ENCODE measurements at places on chromosomes 5 and 9.

- no peak for DNase-seq
These were observed 2.7 kb downstream of the LARP1 start for GRCh38 chr5:154757814-154758406.

DNA sequence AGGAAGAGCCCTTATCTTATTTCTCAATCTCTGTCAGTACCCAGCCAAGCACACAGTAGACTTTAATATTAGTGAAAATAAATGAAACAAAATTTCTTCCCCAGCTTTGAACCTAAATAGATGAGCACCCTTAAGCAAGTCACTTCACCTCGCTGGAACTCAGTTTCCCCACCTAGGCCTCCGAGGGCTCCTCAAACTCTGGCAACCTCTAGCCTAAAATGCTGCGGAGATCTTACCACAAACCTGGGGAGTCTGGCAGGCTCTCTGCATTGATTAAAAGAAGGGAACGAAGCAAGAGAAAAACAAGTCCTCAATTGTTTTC is 326 bp downstream of the RIGI start:
- no peak for DNase-seq

- DNase-seq: no peak
These were observed 12.8 kb downstream of the SNAPC4 start for GRCh38 chr9:136387217-136387616.

GRCh38 chr5:74311961-74312360 is 328.6 kb downstream of the ENC1 start:
- no peak for DNase-seq

DNA sequence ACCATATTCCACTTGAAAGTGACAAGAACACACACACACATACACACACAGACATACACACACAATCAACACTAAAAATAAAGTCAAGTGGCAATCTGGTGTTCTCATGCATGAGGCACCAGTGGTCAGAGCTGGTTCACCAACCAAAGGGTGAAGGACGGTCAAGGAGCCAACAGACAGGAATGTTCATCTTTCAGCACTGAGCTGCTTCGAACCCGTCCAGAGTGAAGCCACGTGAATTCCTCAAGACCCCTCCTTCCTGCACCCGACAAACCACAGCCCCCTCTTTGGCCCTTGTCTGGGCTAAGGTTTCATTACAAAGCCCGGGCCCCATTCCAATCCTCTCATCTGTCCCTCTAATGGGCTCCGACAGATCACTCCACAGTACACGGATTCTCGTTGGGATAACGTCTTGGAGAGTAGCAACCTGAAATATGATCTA is 84.5 kb upstream of the SMIM23 start:
- no peak for DNase-seq

DNA sequence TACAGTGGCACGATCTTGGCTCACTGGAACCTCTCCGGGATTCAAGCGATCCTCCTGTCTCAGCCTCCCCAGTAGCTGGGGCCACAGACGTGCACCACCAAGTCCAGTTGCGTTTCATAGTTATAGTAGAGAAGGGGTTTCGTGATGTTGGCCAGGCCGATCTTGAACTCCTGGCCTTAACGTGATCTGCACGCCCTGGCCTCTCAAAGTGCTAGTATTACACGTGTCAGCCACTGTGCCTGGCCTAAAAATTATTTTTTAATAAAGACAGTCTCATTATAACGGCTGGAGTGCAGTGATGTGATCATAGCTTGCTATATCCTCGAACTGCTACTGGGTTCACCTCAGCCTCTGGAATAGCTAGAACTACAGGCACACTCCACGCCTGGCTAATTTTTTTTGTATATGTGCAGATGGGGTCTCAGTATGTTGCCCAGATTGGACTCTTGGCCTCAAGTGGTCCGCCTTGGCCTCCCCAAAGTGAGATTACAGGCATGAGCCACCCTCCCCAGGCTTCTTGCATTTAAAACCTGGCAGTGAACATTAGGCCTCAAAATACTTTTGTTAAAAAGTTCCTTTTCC is 4.4 kb downstream of the NPM1 start:
- no peak for DNase-seq

GRCh38 chr5:12023614-12024241 is 119.5 kb upstream of the CTNND2 start:
- DNase-seq: no peak

DNA sequence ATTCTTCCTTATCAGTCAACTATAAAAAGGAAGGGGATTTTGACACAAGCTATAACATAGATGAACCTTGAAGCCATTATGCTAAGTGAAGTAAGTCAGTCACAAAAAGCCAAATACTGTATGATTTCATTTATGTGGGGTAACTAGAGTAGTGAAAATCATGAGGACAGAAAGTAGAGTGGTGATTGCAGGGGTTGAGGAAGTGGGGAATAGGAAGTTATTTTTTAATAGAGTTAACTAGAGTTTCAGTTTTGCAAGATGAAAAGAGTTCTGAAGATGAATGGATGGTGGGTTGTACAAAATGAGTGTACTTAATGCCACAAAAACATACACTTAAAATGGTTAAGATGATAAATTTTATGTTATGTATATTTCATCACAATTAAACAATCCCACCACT is 65.4 kb upstream of the FAM174A start:
- no peak for DNase-seq

GRCh38 chr5:39176759-39177630 is 42.4 kb downstream of the FYB1 start:
- no peak for DNase-seq

GRCh38 chr5:14450018-14450524 is 131.5 kb upstream of the OTULINL start:
- DNase-seq: no peak

- no peak for DNase-seq
These were observed 4.9 kb upstream of the RICTOR start for GRCh38 chr5:39079147-39079546.

DNA sequence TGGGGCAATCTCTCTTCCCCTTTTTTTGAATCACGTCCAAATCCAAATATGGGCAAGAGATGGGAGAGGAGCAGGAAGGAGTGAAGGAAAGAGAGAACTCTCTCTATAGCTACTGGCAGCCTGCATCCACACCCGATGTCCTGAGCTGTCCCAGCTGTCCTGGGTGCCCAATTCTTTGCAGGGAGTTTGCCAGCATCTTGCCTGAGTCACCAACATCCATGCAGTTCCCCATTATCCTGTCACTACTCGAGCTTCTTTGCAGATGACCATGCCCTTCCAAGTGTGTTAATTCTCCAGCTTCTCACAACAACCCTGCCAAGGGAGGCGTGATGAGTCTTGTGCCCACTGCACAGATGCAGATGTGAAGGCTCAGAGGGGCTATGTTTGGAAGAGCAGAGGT is 127.1 kb downstream of the NSG2 start:
- DNase-seq: no peak

DNA sequence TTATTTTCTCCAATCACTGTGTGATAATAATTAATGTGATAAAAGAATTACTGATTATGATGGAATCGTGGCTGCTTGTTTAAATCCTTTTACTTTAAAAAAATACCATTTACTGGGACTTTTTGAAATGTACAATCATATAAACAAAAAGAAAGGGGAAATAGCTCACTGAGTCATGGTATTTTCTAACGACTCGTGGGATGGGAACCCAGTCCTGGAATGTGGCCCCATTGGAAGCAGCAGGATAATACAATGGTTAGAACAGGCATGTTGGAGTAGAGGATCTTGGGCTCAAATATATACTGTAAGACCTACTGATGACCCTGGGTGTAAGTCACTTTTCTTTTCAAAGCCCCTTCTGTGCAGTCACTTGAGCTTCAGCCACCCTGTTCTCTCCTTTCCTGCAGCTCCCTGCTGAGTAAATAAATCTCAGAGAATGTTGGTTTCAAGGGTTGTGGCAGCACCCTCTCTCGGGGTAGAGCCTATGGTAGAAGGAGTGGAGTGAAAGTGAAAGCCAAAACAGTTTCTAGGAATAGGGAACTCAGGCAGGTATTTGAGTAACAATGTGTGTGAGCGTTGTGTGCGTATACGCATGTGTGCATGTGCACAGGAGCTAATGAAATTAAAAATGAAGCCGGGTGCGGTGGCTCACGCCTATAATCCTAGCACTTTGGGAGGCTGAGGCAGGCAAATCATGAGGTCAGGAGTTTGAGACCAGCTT is 40.8 kb upstream of the LARP1 start:
- DNase-seq: no peak

GRCh38 chr9:105064248-105065097 is 136.5 kb upstream of the ABCA1 start:
- DNase-seq: peak; percentile 90

DNA sequence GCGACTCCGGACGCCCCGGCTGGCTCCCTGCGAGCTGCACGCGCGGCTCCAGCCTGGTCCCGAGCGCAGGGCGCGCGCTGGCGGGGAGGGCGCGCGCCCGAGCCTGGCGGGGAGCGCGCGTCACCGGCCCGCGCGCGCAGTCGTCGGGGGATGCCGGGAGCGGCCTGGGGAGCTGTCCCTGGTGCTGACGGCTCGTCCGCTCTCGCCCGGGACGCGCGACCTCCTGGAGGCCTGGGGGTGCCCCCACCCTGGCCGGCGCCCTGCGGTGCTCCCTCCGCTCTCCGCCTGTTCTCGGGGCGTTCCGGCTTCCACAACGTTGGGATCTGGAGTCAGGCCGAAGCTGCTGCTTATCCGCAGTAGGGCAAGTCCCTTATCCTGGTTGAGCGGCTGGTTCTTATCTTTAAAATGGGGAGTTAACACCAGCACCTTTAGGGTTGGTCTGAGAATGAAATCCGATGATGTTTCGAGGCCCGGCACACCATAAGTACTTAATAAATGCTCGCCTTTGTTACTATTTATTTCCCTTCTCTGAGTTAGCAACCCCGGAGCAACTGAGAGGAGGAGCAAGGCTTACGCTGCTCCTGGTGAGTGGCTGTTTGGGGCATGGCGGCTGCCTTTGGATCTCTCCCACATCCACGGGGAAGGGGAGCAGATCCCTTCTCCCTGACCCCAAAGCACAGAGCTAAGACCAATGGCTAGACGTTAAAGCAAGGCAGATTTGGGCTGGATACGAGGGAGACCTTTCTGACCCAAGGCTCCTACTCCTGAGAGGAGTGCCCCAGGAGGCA is at the start of gene FAM163B:
Gene FAM163B, minus strand, starts transcription at position 79 of the 788 bp plus-strand sequence. CDS start 29,166 bp downstream, outside the sequence.
- no peak for DNase-seq

DNA sequence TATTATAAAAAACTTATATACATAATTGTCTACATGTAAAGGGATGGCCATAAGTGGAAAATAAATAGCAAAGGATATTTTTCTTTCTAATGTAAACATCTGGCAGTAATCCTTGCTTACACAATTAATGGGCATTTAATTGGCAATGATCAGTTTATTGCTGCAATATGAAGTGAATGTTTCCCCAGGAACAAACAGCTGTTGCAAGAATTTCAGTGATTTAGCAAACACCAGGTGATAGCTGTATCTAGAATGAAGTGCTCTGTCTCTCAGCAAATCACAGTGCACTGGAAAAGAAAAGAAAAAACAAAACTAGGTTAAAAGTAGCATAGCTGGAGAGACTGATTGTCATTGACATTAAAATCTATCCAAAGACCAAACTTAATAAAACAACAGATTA is 594.5 kb upstream of the ARRDC3 start:
- no peak for DNase-seq

DNA sequence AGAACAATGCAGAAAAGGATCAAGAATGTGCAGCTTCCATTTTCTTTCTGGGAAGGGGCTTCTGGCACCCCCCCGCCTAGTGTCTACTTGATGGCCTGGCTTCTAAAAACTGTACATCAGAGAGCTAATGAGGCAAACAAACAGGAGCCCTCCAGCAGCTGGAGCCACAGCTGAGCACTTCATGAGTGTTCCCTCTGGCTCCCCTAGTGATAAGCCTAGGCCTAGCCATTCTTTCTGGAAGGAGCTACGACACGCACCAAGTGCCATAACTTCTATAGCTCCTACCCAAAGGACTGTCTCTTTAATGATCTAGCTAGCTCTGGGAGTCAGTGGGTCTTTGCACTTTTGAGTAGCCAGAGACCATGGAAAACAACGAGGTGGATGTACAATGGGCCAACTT is 66.1 kb downstream of the DNAH5 start:
- DNase-seq: no peak

GRCh38 chr5:151569132-151570046 is 21.7 kb downstream of the FAT2 start:
- no peak for DNase-seq

- no peak for DNase-seq
These were observed 28.5 kb upstream of the RICTOR start for GRCh38 chr5:39102684-39103155.

DNA sequence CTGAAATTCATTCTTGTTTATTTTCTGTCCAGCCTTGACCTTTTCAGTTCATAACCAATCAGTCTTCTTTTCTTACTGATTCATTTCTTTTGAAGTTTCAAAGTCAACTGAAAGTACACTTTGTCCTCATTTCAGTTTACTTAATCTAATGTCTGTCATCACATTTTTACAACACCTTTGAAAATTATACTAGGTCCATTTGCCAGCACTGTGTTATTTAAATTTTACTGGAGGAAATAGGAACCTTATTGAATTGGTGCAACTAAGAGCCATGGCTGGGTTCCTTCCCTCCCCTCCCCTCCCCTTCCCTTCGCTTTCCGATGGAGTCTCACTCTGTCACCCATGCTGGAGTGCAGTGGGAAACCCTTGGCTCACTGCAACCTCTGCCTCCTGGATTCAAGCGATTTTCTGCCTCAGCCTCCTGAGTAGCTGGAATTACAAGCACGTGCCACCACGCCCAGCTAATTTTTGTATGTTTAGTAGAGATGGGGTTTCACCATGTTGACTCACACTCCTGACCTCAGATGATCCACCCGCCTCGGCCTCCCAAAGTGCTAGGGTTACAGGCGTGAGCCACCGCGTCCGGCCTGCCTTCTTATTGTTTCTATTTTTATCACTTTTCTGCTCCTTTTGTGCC is 6.3 kb downstream of the RMI1 start:
- no peak for DNase-seq

DNA sequence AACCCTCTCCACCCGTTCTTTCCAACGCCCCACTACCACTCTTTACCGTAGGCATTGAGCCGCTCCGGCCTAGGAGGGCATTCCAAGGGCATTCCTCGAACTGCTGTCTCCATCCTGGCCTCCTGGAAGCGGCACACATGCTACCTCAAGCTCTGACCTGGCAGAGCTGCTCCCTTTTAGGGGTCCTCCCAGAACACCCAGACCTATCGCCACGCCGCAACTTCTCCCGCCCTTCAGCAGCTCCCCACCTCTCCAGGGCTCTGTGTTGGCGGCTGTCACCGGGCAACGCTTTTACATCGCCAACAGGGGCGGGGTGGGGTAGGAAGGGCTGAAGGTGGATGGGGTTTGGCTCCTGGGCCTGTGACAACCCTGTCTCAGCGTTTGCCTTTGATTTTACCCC is 4.6 kb upstream of the MYORG start:
- no peak for DNase-seq

DNA sequence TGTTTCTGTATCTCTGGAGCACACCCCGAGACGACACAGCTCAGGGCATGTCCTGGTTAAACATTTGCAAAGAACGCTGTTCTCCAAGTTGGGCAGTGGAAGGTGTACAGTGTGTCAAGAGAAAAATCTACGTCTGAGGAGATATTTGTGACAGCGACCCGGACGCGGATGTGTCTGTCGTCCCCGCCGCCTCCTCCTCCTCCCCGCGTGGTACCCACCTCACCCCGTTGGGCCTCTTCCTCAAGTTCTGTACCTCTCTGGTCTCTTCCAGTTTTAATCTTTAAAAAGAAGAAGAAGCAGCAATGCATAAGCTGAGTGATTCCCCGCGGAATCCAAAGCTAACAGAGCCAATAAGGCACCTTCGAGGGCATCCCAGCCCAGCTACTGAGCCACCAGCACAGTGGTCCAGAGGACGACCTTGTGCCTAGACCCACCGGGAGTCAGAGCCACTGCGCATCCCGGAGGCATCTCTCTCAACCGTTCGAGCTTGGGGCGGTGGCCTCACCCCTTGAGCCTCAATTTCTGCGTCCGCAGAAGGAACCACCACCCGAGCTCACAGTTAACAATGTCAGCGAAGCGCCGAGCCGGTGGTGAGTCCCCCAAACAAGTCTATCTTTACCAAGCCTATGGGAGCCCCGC is 467 bp downstream of the C9orf78 start:
- no peak for DNase-seq

Measured in brain pericyte (primary cell).